Activated CD8-positive, alpha-beta memory T cell treated with anti-CD3 and anti-CD28 coated beads, Interleukin-2, amount 10 ng/mL, durations not matched to agents 7 days and 5 days (primary cell): ENCODE measurements at places on chromosomes 3 and 15.

DNA sequence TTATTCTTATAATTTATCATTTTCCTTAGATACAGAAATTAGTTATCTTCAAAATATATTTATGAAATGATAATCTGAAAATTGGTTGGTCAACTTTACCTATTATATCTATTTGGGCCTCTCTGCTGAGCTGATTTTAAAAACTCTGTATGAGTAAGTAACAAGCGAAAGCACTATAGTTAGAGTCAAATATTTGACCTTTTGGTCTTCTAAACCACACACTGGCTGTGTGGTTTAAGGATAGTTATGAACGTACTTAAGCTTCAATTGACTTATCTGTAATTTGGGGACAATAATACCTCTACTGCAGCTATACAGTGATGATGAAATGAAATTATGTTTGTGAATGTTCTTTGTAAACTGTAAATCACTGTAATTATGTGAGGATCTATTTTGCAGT is 763.9 kb upstream of the GRM7 start:
- H3K36me3 ChIP-seq = no peaks in the 10 kb centered on the region
- H3K27me3 ChIP-seq = no peaks in the 10 kb centered on the region
- DNase-seq = no peak
- H3K4me3 ChIP-seq = no peak overlapping the region
- no peaks in the 10 kb centered on the region for H3K4me1 ChIP-seq
- H3K27ac ChIP-seq = no peak overlapping the region

- peak; percentile 60 for DNase-seq
- H3K27me3 ChIP-seq = no peaks in the 10 kb centered on the region
- no peaks in the 10 kb centered on the region for H3K36me3 ChIP-seq
- peaks cover 22% of the 10 kb centered on the region for H3K4me1 ChIP-seq
- H3K4me3 ChIP-seq = peak overlapping the region; percentile 80
These were observed 27.4 kb upstream of the HDAC11 start for GRCh38 chr3:13452490-13453335.

DNA sequence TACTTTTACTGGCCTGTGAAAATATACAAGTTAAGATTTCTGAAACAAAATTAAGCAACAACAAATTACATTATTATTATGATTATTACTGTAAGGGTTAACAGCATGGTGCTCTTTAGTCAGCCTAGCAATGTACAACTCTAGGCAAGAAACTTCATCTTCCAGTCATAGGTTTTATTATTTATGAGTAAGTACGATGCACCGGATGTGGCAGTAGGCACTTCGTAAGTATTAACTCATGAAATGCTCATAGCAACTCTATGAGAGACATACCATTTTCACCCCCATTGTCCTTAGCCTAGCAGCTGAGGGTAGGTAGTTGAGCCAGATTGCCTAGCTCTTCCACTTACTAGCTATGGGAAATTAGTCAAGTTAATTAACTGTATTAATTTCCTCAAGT is 68.0 kb upstream of the PTPRG start:
- no peaks in the 10 kb centered on the region for H3K27me3 ChIP-seq
- no peak for DNase-seq
- no peaks in the 10 kb centered on the region for H3K4me1 ChIP-seq
- no peak overlapping the region for H3K4me3 ChIP-seq
- H3K27ac ChIP-seq = no peak overlapping the region

- H3K27me3 ChIP-seq = peaks cover 12% of the 10 kb centered on the region
- H3K36me3 ChIP-seq = peaks cover 3% of the 10 kb centered on the region
- peaks cover 39% of the 10 kb centered on the region for H3K4me1 ChIP-seq
- H3K4me3 ChIP-seq = no peak overlapping the region
- DNase-seq = peak; percentile 15
- no peak overlapping the region for H3K27ac ChIP-seq
These were observed 19.1 kb downstream of the LRRC2 start for GRCh38 chr3:46546896-46547440.
